Germinal center (tissue), 1 donor: ENCODE measurements at places on chromosomes 2 and 18.

DNA sequence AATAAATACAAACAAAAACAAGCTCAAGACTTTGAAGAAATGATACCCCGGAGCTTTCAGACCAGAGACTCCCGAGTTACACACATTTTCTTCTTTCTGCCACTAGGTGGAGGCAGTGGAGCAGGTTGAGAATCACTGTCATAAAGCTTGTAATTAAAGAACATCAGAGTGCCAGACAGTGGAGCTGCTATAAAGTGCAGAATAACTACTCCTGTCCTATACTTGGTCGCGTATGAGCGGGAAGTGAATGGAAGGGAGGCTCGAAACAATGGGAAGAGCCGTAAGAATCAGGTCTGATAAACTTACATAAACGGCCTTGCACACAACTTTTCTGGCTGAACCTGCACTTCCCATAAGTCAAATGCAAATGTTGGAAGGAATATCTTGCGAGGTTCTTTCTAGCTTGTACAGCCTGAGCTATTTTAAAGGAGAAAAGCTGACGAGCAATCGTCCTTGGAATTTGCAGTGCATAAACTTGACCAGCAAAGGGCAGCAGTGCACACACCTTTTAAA lies 189.0 kb downstream of the RPIA start:
- DNase-seq = no peak

DNA sequence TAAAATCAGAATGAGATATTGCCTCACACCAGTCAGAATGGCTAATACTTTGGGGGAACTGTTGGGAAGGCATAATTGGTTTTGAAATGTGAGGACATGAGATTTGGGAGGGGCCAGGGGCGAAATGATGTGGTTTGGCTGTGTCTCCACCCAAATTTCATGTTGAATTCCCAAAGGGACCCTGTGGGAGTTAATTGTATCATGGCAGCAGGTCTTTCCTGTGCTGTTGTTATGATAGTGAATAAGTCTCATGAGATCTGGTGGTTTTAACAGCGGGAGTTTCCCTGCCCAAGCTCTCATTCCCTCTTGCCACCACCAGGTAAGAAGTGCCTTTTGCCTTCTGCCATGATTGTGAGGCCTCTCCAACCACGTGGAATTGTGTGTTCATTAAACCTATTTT lies 59.6 kb downstream of the CSRNP3 start:
- DNase-seq = no peak

DNA sequence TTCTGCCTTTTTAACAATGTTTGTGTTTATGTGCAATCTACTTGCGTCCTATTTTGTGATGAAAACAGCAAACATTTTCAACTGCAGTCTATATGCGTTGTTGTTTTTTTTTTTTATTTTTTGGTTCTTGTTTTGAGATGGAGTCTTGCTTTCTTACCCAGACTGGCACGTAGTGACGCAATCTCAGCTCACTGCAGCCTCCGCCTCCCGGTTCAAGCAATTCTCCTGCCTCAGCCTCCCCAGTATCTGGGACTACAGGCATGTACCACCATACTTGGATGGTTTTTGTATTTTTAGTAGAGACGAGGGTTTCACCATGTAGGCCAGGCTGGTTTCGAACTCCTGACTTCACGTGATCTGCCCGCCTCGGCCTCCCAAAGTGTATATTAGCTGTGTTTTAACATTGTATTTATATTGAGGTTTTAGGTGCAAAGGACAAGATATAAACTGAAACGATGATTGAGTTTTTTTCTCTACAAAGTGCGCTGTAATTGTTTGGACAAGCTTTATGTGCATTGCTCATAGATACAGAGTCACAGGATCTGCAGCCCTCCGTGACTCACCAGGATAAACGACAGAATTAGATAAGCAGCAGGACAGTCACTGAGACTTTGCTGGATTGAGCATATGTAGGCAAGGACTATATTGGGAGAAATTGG lies 17.4 kb downstream of the CDH7 start:
- no peak for DNase-seq

DNA sequence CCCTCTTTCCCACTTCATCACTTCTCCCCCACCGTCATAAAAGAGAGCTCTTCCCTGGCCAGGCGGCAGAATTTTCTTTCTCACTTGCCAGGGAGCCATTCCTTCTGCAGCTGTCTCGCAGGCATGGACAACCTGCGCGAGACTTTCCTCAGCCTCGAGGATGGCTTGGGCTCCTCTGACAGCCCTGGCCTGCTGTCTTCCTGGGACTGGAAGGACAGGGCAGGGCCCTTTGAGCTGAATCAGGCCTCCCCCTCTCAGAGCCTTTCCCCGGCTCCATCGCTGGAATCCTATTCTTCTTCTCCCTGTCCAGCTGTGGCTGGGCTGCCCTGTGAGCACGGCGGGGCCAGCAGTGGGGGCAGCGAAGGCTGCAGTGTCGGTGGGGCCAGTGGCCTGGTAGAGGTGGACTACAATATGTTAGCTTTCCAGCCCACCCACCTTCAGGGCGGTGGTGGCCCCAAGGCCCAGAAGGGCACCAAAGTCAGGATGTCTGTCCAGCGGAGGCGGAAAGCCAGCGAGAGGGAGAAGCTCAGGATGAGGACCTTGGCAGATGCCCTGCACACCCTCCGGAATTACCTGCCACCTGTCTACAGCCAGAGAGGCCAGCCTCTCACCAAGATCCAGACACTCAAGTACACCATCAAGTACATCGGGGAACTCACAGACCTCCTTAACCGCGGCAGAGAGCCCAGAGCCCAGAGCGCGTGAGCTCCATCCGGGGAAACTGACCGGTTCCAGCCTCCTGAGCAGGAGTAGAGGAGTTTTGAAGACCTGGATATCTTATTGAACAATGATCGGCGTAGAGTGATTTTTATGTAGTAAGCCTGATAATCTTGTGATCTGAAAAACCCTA lies at the start of gene MSGN1:
TSS of gene MSGN1 (plus strand) at position 65 of the 850 bp plus-strand sequence. CDS start at position 124, 59 bp downstream.
- DNase-seq = no peak

DNA sequence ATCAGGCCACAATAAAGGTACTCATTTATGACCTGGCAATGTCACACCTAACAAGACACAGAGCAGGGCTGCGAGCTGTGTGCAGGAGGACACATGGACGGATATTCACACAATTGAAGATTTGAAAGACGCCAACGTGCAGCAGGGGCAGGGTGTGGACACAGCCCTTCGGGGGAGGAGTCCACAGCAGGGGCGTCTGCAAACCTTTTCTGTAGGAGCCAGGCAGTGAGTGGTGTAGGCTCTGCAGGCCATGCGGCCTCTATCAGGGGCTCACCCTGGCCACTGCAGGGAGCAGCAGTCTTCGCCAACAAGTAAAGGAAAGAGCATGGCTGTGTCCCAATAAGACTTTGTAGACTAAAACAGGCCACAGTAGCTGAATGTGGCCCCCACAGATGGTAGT lies 125.7 kb upstream of the SNTG2 start:
- DNase-seq = no peak

DNA sequence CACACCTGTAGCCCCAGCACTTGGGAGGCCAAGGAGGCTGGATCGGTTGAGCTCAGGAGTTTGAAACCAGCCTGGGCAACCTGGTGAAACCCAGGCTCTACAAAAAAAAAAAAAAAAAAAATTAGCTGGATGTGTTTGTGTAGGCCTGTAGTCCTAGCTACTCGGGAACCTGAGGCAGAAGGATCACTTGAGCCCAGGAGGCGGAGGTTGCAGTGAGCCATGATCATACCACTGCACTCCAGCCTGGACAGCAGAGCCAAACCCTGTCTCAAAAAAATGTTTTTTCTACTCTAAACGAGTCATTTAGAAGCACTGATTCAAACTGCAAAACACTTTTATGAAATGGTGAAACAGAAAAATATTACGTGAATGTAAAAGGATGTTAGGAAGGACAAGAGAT lies 69.1 kb upstream of the SLC39A10 start:
- no peak for DNase-seq

DNA sequence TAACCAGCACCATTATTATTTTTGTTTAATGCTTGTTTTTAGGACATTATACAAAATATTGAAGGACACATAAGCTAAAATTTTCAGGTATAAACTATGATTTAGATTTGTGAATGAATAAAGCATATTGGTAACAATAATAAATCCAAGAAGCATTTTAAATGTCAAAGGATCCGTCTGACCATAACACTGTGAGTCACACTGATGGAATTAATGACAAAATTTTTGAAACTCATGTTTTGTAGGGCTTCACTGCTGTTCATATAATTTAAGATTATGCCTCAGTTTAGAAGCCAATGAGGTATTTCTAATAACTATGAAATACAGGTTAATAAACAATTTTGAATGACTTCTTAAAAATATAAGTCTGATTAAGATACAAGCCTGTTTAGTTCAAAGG lies 124.6 kb downstream of the TMEFF2 start:
- no peak for DNase-seq
